ENCODE measurements at places on chromosomes 1 and 21. TPM values are rescaled to one million over a fixed set of nuclear protein-coding genes. Genes with fewer than 3 reads are reported as not detected.
A peak's percentile ranks its signal among the peaks of the same experiment; 100 is the strongest.

Gene ADPRS
- total RNA-seq = 15.9 TPM

Gene LCE2D
- not detected for total RNA-seq

Gene ARTN
- not detected for total RNA-seq

Gene EFCAB7
- 6.0 TPM for total RNA-seq

Gene LRRIQ3
- total RNA-seq = 0.16 TPM

Gene FCRL4
- total RNA-seq = not detected

Gene CELA3B
- total RNA-seq = not detected

- H3K36me3 ChIP-seq = no peaks in the 10 kb centered on the region
- H3K4me1 ChIP-seq = peaks cover 10% of the 10 kb centered on the region
- H3K27ac ChIP-seq = peak overlapping the region; percentile 40
- DNase-seq = no peak
- no peaks in the 10 kb centered on the region for H3K27me3 ChIP-seq
Observed at GRCh38 chr1:12040457-12041051, 21.3 kb downstream of the MIIP start.

DNA sequence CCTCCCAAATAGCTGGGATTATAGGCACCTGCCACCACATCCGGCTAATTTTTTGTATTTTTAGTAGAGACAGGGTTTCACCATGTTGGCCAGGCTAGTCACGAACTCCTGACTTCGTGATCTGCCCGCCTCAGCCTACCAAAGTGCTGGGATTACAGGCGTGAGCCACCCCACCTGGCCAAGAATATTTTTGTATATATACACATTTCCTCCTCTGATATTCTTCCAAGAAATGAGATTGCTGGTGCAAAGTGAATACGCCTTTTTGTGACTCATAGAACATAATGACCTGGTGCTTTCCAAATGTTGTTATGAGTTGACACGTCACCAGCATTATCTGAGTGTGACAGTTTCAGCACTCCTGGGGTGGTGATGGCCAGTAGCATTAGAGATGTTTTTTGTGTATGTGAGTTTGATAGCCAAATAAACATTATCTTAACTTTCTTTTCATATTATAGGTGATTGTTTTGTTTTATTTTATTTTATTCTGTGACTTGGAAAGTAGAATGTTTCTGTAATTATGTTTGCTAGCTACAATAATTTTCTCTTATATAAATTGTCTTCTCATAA, 54.9 kb downstream of the KCNK1 start:
- DNase-seq = no peak
- H3K36me3 ChIP-seq = no peaks in the 10 kb centered on the region
- no peak overlapping the region for H3K27ac ChIP-seq
- no peaks in the 10 kb centered on the region for H3K27me3 ChIP-seq
- H3K4me1 ChIP-seq = no peaks in the 10 kb centered on the region
- H3K4me3 ChIP-seq = no peak overlapping the region

- no peaks in the 10 kb centered on the region for H3K36me3 ChIP-seq
- no peaks in the 10 kb centered on the region for H3K27me3 ChIP-seq
- no peak overlapping the region for H3K4me3 ChIP-seq
- no peak for DNase-seq
- H3K4me1 ChIP-seq = no peaks in the 10 kb centered on the region
- no peak overlapping the region for H3K27ac ChIP-seq
Observed at GRCh38 chr1:213277036-213277435, 226.0 kb downstream of the RPS6KC1 start.

DNA sequence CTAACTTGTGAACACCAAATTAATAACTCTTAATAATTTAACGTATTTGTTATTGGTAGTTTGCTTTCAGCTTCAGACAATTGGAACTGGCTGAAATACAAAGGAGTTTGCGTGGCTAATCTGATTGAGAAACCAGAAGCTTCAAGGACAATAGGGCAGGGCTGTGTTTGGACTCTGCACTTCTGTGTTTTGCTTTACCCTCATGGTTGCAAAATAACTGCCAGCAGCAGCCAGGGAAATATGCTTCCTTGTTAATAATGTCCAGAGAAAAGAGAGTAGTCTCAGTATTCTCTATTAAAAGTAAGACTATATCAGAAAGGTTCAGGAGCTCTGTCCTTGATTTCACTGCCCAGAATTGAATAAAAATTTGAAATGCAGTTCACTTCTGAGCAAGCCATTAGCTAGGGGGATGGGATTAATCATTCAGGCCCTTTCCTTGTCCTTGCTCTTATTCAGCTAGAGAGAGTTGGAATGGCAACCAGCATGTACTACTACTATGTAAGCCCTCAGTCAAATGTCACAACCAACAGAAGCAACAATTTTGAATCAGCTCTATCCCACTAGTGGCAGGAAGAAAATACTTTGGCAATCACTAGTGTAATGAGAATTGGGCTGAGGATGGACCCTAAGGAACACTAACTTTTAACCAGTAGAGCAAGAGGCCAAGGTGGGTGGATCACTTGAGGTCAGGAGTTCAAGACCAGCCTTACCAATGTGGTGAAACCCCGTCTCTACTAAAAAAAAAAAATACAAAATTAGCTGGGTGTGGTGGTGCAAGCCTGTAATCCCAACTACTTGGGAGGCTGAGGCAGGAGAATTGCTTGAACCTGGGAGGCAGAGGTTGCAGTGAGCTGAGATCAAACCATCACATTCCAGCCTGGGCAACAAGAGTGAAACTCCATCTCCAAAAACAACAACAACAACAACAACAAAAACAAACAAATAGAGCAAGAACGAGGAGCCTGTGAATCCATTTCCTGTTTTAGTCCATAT, 76.8 kb downstream of the POU2F1 start:
- no peaks in the 10 kb centered on the region for H3K36me3 ChIP-seq
- H3K27ac ChIP-seq = no peak overlapping the region
- no peaks in the 10 kb centered on the region for H3K4me1 ChIP-seq
- no peak for DNase-seq

DNA sequence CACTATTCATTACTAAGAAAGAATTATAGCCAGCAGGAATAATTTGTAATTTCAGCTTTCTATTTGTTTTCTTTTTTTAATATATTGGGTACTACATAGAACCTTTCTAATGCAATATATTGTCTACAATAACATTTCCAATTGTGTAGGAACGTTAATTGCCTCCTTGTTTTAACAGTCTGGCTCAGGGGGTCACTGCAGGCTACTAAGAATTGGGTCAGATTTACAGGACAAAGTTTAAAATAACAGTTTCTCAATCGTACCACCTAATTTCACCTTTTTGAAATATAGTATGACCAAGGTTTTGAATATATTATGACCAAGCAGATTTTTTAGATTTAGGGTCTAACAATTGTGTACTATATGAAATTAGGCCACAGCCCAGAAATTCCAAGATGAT, 2.4 kb downstream of the CFH start:
- H3K27me3 ChIP-seq = no peaks in the 10 kb centered on the region
- H3K4me3 ChIP-seq = no peak overlapping the region
- H3K36me3 ChIP-seq = no peaks in the 10 kb centered on the region
- DNase-seq = no peak
- no peak overlapping the region for H3K27ac ChIP-seq

DNA sequence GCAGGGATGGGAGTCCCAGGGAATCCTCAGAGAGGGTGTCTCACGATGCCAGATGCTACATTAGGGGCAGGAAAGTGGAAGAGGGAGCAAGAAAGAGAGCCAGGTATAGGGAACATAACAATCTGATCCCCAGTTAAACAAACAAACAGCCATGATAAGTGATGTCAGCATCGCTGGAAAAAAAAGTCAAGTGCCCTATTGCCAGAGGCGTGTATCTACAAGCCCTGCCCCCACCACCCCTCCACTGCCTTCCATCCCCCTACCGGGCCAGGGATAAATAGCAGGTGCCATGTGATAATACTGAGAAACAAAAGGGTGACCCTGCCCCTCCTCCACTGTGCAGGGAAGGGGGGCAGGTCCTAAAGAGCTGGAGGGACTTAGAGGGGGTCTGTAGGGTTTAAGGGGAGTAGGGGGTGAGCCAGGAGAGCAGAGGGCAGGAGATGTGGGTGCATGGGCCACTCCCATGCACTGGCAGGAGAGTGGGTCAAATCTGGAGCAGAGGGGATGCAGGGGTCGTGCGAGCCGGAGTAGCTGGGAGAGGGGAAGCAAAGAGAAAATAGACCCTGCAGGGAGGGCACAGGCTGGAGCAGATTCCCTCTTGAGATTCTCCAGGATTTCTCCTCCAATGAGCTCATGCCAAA, 3.4 kb downstream of the SLC26A9 start:
- H3K4me1 ChIP-seq = no peaks in the 10 kb centered on the region
- peaks cover 5% of the 10 kb centered on the region for H3K27me3 ChIP-seq
- peak; percentile 15 for DNase-seq
- H3K27ac ChIP-seq = no peak overlapping the region
- no peak overlapping the region for H3K4me3 ChIP-seq

DNA sequence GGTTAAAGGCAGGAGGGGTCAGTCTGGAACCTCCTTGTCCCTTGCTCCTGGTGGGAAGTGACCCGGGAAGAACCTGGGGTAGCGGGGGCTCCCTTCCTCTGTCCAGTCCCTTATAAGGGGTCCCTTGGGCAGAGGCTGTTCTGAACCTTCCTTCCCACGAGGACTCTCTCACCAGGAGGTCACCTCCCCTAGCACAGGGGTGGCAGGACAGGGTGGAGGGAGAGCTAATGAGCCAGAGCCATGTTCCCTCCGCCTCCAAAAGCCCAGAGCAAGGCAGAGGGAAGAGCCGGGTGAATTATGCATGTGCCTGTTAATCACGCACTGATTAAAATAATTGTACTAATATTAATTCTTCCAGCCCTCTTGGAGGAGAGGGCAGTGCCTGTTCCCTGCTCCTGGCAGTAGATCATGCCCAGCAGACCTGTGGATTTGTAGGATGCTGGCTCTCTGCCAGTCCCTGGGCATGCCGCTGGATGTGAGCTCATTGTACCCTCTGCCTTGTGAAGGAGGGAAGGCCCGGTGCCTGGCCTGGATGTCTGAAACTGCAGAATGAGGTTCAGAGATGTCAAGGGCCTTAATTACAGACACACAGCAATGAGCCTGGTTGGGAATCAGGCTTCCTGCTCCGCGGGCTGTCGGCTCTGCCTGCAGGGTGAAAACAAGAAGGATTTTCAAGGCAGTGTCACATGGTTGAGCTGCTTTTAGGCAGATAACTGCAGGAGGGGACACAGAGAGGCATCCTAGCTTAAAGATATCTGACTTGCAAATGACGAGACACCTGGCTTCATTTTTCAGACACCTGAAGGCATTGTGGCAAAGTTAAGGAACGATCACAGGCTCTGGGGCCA, 68.2 kb downstream of the IGSF21 start:
- H3K4me1 ChIP-seq = no peaks in the 10 kb centered on the region
- no peak overlapping the region for H3K27ac ChIP-seq
- no peak overlapping the region for H3K4me3 ChIP-seq
- H3K27me3 ChIP-seq = peaks cover 2% of the 10 kb centered on the region

Measured in natural killer cell (primary cell).